ENCODE measurements at places on chromosomes 16 and 17.

GRCh38 chr17:12024327-12024726 is 3.6 kb downstream of the MAP2K4 start:
- DNase-seq, result no peak

DNA sequence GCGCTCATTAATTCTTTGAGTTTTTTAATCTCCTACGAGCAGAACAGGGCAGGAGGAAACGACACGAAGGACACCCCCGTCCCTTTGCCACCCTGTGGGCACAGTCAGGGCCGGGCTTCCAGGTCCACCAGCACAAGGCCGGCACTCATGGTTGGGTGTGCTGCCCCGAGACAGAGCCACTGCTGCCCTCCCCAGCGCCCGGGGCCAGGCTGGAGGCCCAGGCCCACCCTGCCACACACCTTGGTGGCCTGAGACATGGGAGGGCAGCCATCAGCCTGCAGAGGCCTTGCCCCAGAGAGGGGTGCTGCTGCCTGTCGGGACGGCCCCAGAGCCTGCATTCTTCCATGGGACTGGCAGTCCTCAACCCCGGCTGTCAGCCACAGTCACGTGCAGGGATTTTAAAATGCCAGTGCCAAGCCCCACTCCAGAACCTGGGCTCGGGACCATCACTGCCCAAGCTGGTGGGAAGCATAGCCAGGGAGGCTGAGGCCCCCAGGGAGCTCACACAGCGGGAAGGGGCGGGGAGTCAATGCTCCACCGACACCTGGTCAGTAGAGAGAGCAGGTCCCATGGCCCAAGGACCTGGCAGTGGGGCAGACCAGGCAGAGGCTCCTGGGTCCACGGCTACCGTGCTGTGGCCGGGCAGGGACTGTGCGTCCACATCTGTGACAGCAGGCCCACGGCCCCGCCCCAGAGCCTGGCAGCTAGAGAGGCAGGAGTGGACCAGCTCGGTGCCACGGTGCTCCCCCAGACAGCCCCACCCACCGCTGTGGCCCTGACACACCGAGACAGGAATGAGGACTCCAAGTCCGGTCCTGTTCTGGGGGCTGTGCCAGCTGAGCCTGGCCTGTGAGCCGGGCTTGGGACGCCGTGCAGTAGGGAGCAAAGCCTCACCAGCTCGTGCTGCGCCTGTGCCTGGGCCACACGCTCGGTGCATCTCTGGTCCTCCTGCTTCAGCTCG is 27.5 kb downstream of the CEP131 start:
- DNase-seq, result no peak

DNA sequence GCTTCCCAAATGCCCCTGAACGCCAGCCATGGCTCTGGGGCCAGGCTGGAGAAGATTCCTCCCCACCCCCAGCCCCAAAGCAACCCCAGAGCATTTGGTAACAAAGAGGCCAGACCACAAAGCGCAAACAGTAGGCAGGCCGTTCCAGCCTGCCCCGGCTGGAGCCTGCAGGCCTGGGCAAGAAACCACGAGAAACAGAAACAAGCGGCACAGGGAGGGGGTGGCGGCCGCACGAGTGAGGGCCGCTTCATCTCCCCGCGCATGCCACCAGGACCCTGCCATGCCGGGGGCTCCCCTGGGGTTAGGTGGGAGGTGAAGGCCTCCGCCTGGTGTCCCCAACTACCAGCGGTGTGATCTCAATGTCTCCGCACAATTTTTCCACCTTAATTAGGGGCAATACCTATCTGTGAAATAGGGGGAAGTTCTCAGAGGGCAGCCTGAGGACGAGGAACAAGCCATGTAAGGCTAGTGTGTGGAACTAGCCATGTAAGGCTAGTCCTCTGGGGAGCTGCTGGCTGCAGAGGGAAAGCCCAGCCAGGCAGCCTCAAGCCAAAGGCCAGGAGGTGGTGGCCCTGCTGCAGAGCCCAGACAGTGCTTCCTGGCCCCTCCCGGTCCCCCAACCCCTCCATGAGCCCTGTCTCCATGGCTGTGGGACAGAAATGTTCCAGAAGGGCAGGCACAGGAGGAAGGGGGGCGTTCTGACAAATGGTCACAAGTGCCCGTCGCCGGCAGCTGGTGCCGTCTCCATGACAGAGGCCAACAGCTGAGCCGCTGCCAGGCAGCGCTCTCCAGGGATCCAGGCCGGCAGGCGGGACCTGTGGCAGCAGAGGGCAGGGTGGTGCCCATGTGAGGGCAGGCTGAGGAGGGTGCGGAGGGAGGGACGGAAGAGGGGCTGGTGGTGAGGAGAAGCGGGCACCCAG is 14.5 kb upstream of the MTSS2 start:
- DNase-seq, result no peak

DNA sequence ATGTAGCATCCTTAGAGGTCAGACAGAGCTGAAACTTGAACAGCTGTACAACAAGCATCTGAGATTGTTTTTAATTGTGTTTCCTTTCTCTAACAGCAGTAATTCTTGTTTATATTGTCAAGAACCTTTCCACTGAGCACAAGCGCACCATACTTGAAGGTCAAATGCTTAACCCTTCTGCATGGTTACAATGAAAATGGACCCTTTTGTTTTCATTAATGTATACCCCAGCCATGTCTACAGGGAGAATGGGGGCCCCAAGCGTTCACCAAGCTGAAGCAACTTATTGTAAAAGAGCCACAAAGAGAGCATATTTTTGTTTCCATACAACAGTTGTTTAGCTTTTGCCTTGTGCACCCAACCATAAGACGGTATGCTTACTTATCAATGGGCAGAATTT is 210.8 kb downstream of the FTO start:
- DNase-seq, result no peak

GRCh38 chr17:39096508-39097149 is 54.8 kb downstream of the PLXDC1 start:
- DNase-seq, result peak; percentile 76

GRCh38 chr17:73362697-73363096 is 50.9 kb upstream of the CDC42EP4 start:
- DNase-seq, result no peak

- DNase-seq, result no peak
These were observed 4.9 kb downstream of the LASP1 start for GRCh38 chr17:38874505-38875400.

- no peak for DNase-seq
These were observed 336.7 kb upstream of the ZFHX3 start for GRCh38 chr16:73384506-73385089.

GRCh38 chr17:17080781-17081180 is 38.5 kb downstream of the MPRIP start:
- DNase-seq, result no peak

DNA sequence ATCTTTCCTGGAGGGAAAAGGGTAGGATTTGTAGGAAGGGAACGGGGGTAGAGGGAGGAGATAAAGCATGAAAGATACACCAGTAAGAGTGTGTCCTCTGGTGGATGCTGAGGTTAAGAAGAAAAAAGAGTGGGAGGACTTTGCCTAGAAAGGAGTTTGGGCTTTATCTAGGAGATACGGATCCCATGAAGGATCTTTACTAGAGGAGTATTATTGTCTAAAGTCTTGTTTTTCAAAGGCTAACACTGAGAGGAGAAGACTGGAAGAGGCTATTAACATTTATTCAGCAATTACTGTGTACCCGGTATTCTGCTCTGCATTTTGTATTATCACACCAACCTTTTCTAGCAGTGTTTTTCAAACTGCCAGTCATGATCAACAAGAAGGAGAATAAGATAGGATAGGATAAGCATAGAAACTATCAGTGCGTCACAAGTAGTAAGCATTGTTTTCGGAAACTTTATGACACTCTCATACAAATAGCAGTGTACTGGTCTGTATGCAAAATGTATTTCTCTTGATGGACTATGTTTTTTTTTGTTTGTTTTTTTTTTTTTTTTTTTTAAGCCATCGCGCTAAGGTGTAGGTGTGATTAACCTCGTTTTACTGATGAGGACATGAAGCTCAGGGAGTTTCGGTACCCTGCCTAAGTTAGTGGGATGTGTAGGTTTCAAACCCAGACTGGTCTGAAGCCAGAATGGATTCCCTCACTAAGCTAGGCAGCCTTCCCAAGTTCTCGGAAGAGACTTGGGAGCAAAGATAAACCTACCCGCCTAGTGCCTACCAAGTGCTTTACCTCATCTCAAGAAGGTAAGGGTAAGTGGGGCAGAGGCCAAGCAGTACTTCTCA is 1.3 kb upstream of the SP2 start:
- DNase-seq, result no peak

- no peak for DNase-seq
These were observed 5.7 kb downstream of the BECN1 start for GRCh38 chr17:42818379-42818778.

DNA sequence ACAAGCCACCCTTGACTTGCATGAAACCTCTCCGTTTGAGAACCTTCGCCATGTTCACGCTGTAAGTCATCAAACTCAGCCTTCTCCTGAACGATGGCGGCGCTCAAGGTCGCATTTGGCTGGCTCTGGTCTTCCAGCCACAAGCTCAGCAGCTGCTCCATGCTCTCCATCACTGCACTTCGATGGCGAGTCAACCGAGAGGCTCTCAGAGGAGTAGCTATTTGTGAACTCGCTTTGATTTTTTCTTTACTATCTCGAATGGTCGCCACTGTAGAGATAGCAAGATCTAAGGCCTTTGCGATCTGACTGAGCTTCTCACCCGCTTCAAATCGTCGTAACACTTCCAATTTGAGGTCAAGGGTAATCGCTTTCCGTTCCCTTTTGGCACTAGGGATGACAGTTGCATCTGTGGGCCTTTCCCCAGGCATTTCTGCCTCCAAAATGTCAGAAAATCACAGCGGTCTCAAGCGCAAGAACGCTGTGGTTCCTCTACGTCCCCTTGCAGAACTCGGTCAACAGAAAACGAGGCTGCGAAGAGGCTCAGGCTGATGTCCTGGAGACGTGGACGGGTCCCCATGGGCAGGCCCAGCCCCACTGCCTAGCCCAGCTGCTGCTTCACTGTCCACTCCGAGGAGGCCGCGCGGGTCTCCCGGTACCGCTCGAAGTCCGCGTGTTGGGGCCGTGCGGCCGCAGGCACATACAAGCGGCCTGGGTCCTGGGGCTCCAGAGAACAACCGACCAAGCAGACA is 23.1 kb downstream of the DEF8 start:
- DNase-seq, result no peak

- no peak for DNase-seq
These were observed 73.3 kb downstream of the KIF2B start for GRCh38 chr17:53896047-53896446.

- DNase-seq, result no peak
These were observed 1.4 kb downstream of the DHX33 start for GRCh38 chr17:5467416-5467815.

GRCh38 chr17:65131240-65131639 is 5.9 kb upstream of the RGS9 start:
- no peak for DNase-seq

DNA sequence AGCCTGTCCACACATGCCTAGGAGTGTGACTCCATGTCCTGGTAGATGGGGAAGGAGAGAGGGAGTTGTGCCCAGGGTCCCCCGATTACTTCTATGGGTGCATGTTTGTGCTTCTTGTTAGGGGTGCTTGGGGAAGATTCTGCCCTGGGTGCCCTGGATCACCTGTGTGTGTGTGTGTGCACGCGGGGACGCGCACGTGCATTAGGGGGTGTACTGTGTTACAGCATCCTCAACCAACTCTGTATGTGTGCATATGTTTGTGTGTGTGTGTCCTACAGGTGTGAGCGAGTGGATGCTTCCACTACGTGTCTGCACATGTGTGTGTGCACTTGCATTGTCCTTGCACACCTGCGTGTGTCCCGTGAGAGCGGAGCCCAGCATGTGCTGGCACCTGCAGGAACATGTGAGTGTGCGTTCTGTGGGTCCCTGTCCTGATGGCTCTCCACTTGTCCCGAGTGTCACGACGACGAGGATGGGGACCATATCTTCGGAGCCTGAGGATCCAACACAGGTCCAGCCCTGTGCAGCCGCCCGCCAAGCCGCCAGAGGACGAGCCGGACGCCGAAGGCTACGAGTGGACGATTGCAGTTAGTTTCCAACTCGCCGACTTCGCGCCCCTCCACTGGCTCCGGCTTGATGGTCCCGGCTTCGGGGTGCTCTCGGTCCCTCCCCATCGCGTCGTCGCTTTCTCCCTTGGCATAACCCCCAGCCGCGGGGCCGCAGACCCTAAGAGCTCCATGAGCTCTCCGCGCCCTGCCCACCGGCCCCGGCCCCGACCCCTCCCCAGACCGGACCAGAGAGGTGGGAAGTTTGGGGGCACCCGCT is 6.0 kb upstream of the TBC1D3B start:
- no peak for DNase-seq

GRCh38 chr16:75116081-75116910 is at the start of gene LDHD:
Gene LDHD (minus strand): TSS chr16:75116780. CDS start chr16:75116720, 60 bp downstream.
- no peak for DNase-seq

DNA sequence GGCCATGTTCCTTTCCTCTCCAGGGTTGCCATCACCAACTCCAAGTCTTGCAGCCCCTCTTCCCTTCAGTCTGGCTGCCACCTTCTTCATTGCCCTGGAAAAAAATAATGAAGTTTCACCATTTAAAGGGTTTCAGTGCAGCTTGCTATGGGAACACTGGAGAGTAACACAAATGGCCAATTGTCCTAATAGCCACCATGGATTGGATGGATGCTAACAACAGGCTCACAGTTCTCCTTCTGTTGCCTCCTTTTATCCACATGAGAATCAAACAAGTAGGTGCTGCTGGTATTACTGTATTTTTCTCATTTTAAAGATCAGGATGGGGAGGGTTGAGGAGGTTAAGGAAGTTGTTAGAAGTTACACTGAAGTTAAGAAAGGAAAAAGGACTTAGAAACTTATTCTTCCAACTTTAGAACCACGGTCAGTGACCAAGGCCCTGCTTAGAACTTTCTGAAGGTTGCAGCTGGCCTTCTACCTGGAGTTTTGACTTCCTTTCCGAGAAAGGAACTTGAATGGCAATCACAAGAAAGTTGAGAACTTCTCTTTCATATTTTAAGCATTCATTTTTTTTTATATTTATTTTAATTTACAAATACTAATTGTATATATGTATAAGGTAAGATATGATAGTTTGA is 198.0 kb upstream of the MAF start:
- DNase-seq, result no peak

- no peak for DNase-seq
These were observed 128.4 kb upstream of the MPHOSPH6 start for GRCh38 chr16:82298472-82298871.

DNA sequence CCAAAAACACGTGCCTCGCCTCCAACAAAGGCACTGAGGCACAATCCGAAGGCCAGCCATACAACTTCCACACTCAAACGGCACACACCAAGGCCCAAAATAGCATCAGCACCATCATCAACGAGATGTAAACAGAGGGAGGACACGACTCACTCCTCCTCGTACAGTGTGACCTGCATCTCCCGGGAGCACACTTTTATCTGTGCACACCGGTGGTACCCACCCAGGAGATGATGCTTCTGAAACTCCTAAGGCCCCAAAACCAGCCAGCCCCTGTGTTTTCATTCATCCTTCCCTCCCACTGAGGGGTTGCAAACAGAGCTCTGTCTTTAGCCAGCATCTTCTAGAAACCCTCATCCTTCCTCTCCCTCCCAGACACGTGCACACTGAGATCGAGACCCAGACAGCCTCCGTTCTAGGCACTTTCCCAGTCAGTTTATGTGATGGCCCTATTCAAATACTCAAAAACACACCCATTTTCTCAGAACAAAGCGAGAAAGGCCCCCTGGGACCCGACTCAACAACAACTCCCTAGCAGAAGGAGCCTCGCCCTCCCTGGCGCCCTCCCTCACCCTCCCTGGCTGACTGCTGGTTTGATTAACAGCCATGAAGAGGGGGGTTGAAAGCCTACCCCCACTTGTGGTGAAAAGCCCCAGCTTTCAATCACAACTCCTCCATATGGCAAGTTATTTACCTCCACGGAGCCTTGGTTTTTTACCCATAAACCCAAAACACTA is 76.3 kb downstream of the GAS7 start:
- peak; percentile 97 for DNase-seq

GRCh38 chr17:945672-946071 is 33.9 kb downstream of the NXN start:
- no peak for DNase-seq

Data from DND-41 (cell line).